ENCODE measurements at places on chromosomes 16 and 17. TPM values are rescaled to one million over a fixed set of nuclear protein-coding genes. Genes with fewer than 3 reads are reported as not detected.

GRCh38 chr17:41082626-41083025 is 1.3 kb upstream of the KRTAP4-7 start:
- no peaks in the 10 kb centered on the region for H3K36me3 ChIP-seq
- no peak for DNase-seq
- H3K27me3 ChIP-seq = no peaks in the 10 kb centered on the region

WSCD1 gene
- total RNA-seq = 5.3 TPM

ADAD2 gene
- total RNA-seq = 0.42 TPM

- peaks cover 16% of the 10 kb centered on the region for H3K36me3 ChIP-seq
- no peak overlapping the region for H3K4me3 ChIP-seq
- peaks cover 7% of the 10 kb centered on the region for H3K4me1 ChIP-seq
Observed at GRCh38 chr17:35368081-35368830, 5.2 kb downstream of the SLFN11 start.

HSF5 gene
- not detected for total RNA-seq

DNA sequence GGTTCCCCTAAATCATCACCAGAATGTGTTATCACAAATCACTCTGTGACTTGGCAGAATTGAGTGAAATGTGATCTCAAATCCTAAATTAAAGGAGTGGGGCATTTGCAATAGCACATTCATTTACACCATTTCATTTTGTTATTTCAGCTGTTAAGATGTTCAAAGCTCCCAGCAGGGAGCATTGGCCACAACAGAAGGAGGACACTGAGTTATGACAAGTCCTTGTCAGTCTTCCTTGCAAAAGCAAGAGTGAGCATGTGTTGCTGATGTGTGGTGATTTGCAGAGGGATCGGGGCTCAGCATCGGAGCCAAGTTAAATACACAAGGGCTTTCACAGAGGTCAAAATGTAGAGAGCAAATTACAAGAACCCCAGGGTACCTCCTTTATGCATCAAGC is 372.2 kb upstream of the CDH5 start:
- no peak overlapping the region for H3K27ac ChIP-seq
- H3K36me3 ChIP-seq = no peaks in the 10 kb centered on the region
- H3K4me1 ChIP-seq = no peaks in the 10 kb centered on the region
- no peaks in the 10 kb centered on the region for H3K27me3 ChIP-seq
- H3K4me3 ChIP-seq = no peak overlapping the region

DNA sequence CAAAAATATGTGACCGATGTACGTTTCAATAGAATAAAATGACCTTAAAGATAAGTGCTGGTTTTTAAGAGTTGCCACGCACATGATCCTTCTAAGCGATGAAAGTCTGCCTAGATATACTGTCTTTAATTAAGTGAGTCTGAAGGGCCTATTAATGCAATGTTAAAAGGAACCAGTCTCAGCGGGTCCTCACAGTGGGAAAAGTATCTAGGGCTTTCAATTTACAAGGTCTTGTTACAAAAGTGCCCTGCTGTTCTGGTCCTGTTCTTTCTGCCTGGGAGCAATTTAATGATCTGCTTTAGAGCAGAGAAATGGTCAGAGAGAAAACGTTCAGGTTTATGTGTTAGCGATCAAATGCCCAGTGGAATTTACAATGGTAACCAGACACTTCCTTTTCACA is 864.0 kb downstream of the KCNJ2 start:
- no peak overlapping the region for H3K27ac ChIP-seq
- no peaks in the 10 kb centered on the region for H3K27me3 ChIP-seq
- no peak for DNase-seq

DNA sequence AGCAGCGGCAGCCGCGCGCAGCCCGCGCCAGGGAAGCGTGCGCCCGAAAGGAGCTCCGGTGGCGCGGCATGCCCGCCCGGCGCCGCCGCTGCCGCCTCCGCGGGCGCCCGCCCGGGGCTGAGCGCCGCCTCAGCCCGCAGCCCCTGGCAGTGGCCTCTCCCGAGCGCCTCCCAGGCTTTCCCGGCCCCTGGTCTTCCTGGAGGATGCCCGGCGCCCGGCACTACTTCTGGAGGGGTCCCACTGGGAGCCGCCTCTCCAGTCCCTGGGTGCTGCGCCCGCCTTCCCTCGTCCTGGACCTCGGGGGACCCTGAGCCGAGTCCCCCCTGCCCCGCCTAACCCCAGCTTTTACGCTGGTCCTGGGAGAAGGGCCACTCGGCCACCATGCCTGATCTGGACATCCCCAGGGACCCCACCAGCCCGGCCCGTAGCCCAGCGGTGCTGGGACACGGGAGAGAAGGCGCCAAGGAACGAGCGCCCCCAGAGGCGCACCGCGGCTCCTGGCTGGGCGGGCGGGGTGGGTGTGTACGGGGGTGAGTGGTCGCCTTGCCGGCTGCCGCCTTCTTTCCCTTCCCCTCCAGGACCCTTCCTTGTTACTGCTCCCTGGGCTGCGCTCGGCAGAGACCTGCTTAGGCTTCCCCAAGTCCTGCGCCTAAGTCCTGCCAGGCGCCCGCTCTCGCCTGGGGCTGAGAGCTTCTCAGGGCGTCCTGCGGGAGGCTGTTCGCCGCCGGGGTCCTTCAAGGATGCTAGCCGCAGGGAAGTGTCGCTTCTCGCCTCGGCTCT is 704 bp downstream of the ASIC2 start:
- peak overlapping the region; percentile 44 for H3K4me3 ChIP-seq
- H3K4me1 ChIP-seq = peaks cover 27% of the 10 kb centered on the region
- peaks cover 27% of the 10 kb centered on the region for H3K27me3 ChIP-seq

DNA sequence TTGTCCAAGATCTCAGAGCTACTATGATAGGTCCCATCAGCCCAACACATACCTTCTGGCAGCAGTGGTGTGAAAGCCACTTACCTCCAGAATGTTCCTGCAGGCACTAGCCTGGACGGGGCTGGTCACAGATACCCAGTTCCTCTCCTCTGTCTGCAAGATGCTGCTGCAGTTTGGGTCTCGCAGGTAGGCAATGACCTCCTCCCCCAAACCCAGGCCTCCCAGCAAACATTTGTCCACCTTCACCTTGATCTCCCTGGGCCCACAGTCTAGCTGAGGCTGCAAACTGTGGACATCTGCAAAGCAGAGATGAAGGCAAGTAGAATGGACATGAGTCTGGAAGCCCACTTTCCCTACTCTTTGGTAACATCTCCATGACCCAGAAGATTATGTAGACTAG is 7.1 kb downstream of the GP2 start:
- no peak overlapping the region for H3K4me3 ChIP-seq
- H3K27ac ChIP-seq = no peak overlapping the region
- H3K4me1 ChIP-seq = no peaks in the 10 kb centered on the region
- no peak for DNase-seq
- H3K27me3 ChIP-seq = no peaks in the 10 kb centered on the region
- H3K36me3 ChIP-seq = no peaks in the 10 kb centered on the region

GRCh38 chr17:64635647-64636305 is 26.3 kb downstream of the SMURF2 start:
- peaks cover 7% of the 10 kb centered on the region for H3K36me3 ChIP-seq
- no peak overlapping the region for H3K27ac ChIP-seq
- peaks cover 53% of the 10 kb centered on the region for H3K4me1 ChIP-seq
- no peaks in the 10 kb centered on the region for H3K27me3 ChIP-seq

- peak overlapping the region; percentile 85 for H3K27ac ChIP-seq
- H3K4me1 ChIP-seq = peaks cover 83% of the 10 kb centered on the region
- DNase-seq = no peak
- peaks cover 46% of the 10 kb centered on the region for H3K36me3 ChIP-seq
- H3K27me3 ChIP-seq = no peaks in the 10 kb centered on the region
Observed at GRCh38 chr16:66515596-66516508, 34.1 kb downstream of the TK2 start.

PKMYT1 gene
- not detected for total RNA-seq

DNA sequence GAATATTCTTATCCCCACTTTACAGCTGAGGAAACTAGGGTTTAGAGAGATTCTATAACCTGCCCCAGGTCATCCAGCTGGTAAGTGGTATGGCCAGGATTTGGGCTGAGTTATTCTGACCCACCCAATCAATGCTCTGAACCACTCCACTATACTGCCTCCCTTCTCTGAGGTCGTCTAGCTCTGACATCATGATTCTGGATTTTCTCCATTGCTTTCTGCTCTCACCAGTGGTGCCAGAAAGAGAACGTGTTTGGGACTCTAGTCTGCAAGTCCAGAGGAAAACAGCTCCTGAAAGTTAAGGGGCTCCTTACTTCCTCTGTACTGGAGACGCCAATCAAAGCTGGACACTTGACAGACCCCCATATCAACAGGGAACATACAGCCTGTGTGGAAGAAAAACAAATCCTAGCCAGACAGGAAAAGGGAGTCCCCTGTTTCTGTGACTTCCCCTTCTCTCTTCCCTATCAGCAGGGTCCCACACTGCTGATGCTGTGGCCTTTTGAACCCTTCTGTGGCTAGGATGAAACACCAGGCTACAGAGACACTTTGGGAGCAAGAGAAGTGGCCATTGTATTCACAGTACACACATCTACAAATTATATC is 6.0 kb upstream of the EZH1 start:
- H3K36me3 ChIP-seq = no peaks in the 10 kb centered on the region
- H3K27me3 ChIP-seq = no peaks in the 10 kb centered on the region
- H3K4me3 ChIP-seq = no peak overlapping the region
- H3K27ac ChIP-seq = peak overlapping the region; percentile 57
- peaks cover 42% of the 10 kb centered on the region for H3K4me1 ChIP-seq
- no peak for DNase-seq

RASD1 gene
- total RNA-seq = 5.0 TPM

- no peak for DNase-seq
- H3K4me3 ChIP-seq = no peak overlapping the region
- H3K27me3 ChIP-seq = no peaks in the 10 kb centered on the region
- H3K27ac ChIP-seq = no peak overlapping the region
- peaks cover 30% of the 10 kb centered on the region for H3K36me3 ChIP-seq
Observed at GRCh38 chr16:69703638-69704037, 22.7 kb downstream of the NQO1 start.

AOC3 gene
- 89.0 TPM for total RNA-seq

RHBDL1 gene
- 0.91 TPM for total RNA-seq

- no peak overlapping the region for H3K4me3 ChIP-seq
- peak; percentile 53 for DNase-seq
- H3K4me1 ChIP-seq = peaks cover 62% of the 10 kb centered on the region
- H3K27ac ChIP-seq = no peak overlapping the region
Observed at GRCh38 chr16:14497245-14498082, 132.6 kb downstream of the PARN start.

CTF1 gene
- total RNA-seq = 15.0 TPM

- no peak overlapping the region for H3K4me3 ChIP-seq
- H3K27ac ChIP-seq = peak overlapping the region; percentile 92
- no peaks in the 10 kb centered on the region for H3K36me3 ChIP-seq
- DNase-seq = no peak
Observed at GRCh38 chr16:85615014-85615851, 2.1 kb downstream of the GSE1 start.

- H3K27me3 ChIP-seq = no peaks in the 10 kb centered on the region
- H3K4me1 ChIP-seq = no peaks in the 10 kb centered on the region
Observed at GRCh38 chr17:31530391-31530985, 139.0 kb downstream of the RAB11FIP4 start.

HCRT gene
- not detected for total RNA-seq

TBC1D3 gene
- total RNA-seq = not detected

DNA sequence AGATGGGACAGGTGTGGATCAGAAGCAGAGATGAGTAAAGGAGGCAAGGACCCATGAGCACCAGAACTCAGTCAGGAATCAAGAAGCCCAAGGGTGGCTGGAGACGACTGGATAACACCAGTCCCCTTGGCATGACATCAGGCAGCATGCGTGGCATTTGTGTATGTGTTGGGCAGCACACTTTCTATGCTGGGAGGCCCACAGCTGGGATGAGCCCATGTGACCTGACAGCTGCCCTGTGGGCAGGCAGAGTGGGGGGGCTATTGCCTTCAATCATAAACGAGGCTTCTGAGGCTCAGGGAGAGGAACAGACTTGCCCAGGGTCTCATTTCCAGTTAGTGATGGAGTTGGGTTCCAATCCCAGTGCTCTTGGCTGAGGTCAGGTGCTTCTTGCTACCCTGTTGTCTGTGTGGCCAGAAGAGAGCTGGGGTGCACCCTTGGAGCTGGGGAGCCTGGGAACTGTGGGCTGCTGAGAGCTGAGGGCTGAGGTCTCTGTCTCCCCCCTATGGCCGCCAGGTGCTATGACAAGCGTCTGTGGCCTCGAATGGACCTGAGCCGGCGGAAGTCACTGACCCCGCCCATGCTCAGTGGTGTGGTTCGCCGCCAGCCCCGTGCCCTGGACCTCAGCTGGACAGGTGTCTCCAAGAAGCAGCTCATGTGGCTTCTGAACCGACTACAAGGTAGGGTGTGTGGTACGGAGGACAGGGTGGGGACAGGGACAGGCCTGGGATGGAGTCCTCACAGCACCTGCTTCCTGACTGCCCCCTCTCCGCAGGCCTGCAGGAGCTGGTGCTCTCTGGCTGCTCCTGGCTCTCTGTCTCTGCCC is 7.1 kb upstream of the ORAI3 start:
- peaks cover 68% of the 10 kb centered on the region for H3K36me3 ChIP-seq
- H3K27me3 ChIP-seq = no peaks in the 10 kb centered on the region
- H3K27ac ChIP-seq = peak overlapping the region; percentile 4
- no peak for DNase-seq
- H3K4me1 ChIP-seq = peaks cover 21% of the 10 kb centered on the region

GRCh38 chr17:71987634-71988033 is 133.2 kb upstream of the SOX9 start:
- H3K36me3 ChIP-seq = no peaks in the 10 kb centered on the region
- DNase-seq = no peak
- no peak overlapping the region for H3K27ac ChIP-seq
- H3K4me3 ChIP-seq = no peak overlapping the region
- no peaks in the 10 kb centered on the region for H3K27me3 ChIP-seq

Measured in esophagus muscularis mucosa (tissue), 4 donors.